B cell (primary cell): ENCODE measurements at places on chromosomes 12 and 14.
A peak's percentile ranks its signal among the peaks of the same experiment; 100 is the strongest.

DNA sequence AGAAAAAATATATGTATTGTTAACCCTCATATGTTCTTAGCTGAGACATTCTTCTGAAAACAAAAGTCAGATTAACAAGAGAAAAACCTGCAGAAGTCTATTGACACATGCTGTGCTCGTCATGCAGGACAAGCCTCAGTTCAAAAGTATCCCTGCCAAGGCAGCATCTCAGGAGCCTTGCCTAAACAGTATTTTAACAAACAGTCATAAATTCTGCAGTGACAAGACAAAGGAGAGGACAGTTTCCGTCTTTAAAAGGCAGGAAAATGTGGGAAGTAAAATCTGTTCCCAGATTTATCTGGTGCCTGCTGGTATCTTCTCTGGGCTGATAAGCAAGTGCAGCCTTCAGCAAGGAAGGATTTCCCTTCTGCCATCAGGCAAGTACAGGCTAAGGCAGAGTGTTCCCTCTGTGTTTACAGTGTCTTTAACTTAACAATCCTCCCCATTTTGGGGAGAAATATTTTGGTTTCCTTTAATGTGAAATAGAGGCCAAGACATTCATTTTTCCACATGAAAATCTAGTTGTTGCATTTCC lies 480.2 kb upstream of the CCDC196 start:
- no peak for DNase-seq

DNA sequence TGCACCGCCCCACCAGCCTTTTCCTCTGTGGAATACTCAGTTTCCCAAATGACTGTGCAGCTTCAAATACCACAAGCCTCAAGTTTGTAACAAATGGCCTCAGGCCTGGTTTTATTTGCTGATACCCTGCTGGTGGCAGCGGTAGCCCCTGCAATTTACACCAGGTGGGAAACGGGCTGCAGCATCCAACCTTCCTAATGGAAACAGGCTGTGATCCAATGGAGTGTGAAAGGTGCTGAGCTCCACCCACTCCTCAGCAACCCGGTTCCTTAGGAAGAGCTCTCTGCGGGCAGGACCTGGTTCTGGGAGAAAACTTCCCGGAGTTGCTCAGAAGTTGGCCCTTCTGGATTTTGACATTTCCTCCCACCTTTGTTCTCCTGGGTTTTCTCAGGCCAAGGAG lies 41.7 kb upstream of the LTA4H start:
- no peak for DNase-seq

DNA sequence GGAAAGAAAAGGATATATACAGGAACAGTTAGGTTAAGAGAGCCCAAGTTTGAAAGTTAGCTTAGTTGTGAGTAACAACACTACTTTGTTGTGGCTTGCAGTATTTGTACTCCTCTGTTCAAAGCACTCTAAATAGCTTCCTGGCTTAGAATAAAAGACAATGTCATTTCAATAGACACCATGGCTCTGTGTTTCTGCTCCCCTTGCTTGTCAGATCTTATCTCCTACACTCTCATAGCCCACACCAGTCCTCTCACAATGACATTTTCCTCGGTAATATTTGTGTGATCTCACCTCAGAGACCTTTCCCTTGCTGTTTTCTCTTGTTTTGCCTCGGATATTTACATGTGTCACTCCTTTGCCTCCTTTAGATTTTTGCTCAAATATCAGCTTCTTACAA lies 418.4 kb downstream of the MDGA2 start:
- DNase-seq = no peak

DNA sequence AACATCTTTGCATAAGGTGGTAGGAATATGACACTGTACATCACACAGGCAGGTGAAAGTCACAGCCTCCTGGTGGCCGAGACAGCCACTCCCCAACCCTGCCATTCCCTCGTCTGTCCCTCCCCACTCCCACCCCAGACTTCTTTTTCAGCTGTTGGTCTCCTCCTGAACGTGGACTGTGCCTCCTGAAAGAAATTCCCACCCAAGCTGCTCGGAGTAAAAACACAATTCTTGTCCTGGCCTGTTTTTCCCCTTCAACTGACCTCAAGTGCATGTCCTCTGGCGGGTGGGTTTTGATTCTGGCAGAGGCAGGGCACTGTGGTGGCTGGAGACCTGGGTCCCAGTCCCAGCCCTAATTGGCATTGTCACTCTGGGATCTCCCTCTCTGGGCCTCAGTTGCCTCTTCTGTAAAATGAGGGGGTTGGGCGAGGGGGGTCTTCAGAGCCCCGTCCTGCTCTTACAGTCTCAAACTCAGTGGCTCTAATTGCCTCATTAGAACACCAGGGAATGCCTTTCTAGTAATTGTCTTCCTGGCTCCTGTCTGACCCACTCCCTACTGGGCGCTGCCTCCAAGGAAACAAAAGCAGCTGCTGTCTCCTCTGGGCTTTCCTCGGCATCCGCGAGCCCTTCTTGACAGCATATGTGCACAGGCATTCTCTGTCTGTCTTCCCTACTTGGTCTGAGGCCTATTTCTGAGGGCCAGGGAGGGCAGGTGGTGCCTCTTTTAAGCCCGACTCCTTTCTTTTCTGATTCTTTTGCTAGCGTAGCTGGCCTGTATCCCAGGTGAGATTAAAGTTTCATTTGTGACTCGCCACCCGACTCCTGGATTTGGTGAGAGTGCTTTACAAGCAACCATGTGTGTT lies 186.6 kb upstream of the RMST start:
- DNase-seq = no peak

- DNase-seq = no peak
These were observed 143.6 kb upstream of the OTX2 start for GRCh38 chr14:56953884-56954283.

GRCh38 chr14:53153702-53154112 lies 584 bp upstream of the DDHD1 start:
- DNase-seq = no peak

- DNase-seq = peak; percentile 78
These were observed 8.4 kb upstream of the GLIPR1 start for GRCh38 chr12:75471902-75472890.

DNA sequence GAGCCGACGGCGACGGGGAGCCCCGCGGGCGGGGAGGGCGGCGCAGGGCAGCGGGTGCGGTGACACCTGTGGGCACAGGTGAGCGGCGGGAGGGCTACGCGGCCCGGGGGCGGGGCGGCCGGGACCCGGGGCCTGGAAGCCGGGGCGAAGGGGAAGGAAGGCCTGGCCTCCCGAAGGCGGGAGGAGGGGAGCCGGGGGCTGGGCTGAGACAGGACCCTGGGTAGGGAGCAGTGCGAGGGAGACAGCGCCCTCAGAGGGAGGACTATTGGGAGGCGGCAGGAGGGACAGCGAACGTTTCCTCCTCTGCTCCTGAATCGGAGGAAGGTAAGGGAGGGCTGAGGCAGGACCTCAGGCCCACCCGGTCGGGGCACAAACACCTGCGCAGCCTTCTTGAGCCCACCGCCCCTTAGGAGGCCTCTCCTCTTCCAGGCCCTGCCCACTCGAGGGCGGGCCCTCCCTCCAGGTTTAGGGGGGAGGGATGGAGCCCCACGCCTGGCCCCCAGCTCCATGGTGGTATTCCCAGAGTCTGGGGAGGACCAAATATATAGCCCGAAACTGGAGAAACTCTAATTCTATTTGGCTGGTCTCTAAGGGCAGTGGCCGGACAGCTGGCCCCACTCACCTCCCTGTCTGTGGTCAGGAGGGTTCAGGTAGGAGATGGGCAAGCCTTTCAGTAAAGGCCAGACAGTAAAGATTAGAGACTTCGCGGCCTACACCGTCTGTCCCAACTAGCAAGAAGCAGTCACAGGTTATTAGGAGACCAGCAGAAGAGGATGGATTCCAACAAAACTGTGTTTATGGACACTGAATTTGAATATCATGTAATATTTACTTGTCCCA lies 509 bp downstream of the PLEKHG6 start:
- DNase-seq = no peak

- no peak for DNase-seq
These were observed 135.6 kb upstream of the ARHGAP5 start for GRCh38 chr14:31941487-31941886.
